ENCODE measurements at places on chromosomes 1 and 21. TPM values are rescaled to one million over a fixed set of nuclear protein-coding genes. Genes with fewer than 3 reads are reported as not detected.
A peak's percentile ranks its signal among the peaks of the same experiment; 100 is the strongest.

GRCh38 chr21:32949701-32950100, 76.0 kb upstream of the OLIG2 start:
- DNase-seq = no peak

Gene ANKRD45
- total RNA-seq = 3.2 TPM

Gene ZNF683
- total RNA-seq = not detected

Gene GBP5
- total RNA-seq = 4.8 TPM

- peak; percentile 27 for DNase-seq
Observed at GRCh38 chr1:2204415-2205190, 10.0 kb upstream of the FAAP20 start.

Gene RGS2
- 17.9 TPM for total RNA-seq

DNA sequence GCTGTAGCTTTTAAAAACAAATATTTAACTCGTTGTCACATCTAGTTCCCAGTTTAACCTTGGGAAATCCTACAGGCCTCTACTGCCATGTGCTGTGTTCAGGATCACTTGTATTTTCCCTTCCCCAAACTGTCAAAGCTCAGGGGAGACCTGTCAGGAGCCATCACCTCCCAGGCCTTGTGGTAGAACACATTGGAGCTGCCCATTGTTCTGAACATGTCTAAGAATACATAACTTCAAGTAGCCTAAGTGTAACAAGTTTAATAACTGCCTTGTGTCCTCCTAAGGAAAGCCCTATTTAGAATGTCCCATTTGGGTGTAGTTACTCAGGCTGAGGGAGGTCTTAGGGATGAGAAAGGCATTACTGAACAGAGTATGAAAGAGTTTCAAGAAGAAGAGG, 28.6 kb upstream of the PIGC start:
- DNase-seq = no peak

Gene LRRC3
- total RNA-seq = not detected

GRCh38 chr1:115330480-115331013, 7.5 kb downstream of the NGF start:
- DNase-seq = peak; percentile 89

Gene SYNC
- total RNA-seq = 38.2 TPM

Measured in M059J (cell line).